ENCODE measurements at places on chromosomes 2 and 18. TPM values are rescaled to one million over a fixed set of nuclear protein-coding genes. Genes with fewer than 3 reads are reported as not detected.

OTOS gene
- not detected for total RNA-seq

- peaks cover 42% of the 10 kb centered on the region for H3K4me1 ChIP-seq
- H3K27ac ChIP-seq, result peak overlapping the region; percentile 33
- H3K27me3 ChIP-seq, result no peaks in the 10 kb centered on the region
- H3K36me3 ChIP-seq, result peaks cover 62% of the 10 kb centered on the region
- peak; percentile 56 for DNase-seq
Measured at GRCh38 chr2:160294339-160294803, 94.3 kb upstream of the ITGB6 start.

GRCh38 chr2:129056309-129056958 is 737.8 kb upstream of the HS6ST1 start:
- no peak overlapping the region for H3K27ac ChIP-seq
- H3K36me3 ChIP-seq, result no peaks in the 10 kb centered on the region
- DNase-seq, result no peak
- H3K4me1 ChIP-seq, result no peaks in the 10 kb centered on the region
- no peak overlapping the region for H3K4me3 ChIP-seq

DNA sequence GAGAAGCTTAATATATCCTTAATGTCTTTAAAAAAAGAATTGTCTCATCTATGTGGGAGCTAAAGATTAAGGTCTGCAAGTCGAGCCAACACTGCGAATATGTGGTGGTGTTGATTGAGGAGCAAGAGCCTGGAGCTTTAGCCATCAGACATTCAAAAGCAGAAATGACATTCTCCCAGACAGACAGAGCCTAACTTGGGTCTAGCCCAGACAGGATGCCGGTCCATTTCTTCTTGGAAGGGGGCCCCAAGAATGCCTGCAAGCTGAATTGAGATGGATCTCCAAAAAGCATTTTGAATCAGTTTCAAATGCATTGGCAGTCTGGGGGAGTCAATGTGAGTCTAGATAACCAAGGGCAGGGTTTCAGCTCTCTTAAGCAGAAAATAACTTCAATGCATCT is 30.1 kb upstream of the EML4 start:
- H3K4me1 ChIP-seq, result peaks cover 51% of the 10 kb centered on the region
- no peak overlapping the region for H3K4me3 ChIP-seq
- no peaks in the 10 kb centered on the region for H3K36me3 ChIP-seq

DNA sequence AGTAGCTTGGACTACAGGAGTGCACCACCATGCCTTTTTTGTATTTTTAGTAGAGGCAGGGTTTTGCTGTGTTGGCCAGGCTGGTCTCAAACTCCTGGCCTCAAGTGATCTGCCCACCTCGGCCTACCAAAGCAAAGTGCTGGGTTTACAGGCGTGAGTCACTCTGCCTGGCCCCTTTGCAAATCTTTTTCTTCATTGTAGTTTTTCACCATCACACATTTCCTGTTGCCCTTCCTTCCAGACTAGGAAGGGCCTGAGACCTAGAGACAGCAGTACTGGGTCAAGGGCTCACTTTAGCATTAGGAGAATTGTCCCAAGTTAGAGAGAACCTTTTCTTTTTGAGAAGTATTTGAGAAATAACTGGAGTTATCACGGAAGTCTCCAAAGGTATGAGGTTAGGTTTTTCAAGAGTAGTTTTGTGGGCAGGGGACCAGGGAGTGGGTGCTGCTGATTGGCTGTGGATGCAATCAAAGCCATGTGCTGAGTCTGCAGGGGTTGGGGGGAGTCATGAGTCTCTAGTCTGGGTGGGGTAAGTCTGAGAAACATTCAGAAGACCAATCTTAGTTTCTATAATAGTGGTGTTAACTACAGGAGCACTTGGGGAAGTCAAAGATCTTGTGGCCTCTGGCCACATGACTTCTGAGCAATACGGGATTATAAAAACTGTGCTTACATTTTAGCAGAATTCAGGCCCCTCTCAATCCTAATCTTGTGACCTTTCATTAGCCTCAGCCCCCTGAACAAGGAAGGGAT is 23.7 kb downstream of the B3GNT2 start:
- H3K4me1 ChIP-seq, result peaks cover 83% of the 10 kb centered on the region
- peaks cover 61% of the 10 kb centered on the region for H3K36me3 ChIP-seq

SFTPB gene
- not detected for total RNA-seq

FAM98A gene
- total RNA-seq, result 36.1 TPM

DNA sequence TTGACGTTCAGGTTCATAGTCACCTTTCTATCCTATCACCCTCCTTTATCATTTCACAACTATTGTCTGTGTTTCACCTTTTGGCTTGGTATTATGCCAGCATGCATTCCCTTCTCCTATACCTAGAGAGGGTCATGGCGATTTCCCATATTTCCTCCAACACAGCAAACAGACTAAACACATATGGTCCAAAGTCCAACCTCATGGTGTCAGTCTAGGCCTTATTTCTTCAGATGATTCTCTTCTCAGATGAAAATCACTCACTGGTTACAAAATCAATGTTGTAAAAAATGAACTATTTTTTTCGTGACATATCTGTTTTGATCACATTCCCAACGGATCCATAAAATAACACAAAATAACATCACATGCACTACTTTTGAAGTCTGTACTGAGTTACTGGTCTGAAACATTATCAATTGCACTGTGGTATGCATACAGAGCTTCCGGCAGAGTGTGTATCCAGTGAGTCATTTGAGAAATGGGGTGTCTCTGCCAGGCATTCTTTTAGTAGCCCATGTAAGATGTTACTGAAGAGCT is 204.8 kb upstream of the GALNT5 start:
- peaks cover 14% of the 10 kb centered on the region for H3K27me3 ChIP-seq
- no peaks in the 10 kb centered on the region for H3K36me3 ChIP-seq
- DNase-seq, result no peak
- no peaks in the 10 kb centered on the region for H3K4me1 ChIP-seq
- no peak overlapping the region for H3K27ac ChIP-seq

CNGA3 gene
- total RNA-seq, result not detected

GPR45 gene
- not detected for total RNA-seq

- H3K4me1 ChIP-seq, result no peaks in the 10 kb centered on the region
- H3K27ac ChIP-seq, result no peak overlapping the region
- peaks cover 4% of the 10 kb centered on the region for H3K27me3 ChIP-seq
Measured at GRCh38 chr2:205644018-205644417, 38.3 kb upstream of the NRP2 start.

DNA sequence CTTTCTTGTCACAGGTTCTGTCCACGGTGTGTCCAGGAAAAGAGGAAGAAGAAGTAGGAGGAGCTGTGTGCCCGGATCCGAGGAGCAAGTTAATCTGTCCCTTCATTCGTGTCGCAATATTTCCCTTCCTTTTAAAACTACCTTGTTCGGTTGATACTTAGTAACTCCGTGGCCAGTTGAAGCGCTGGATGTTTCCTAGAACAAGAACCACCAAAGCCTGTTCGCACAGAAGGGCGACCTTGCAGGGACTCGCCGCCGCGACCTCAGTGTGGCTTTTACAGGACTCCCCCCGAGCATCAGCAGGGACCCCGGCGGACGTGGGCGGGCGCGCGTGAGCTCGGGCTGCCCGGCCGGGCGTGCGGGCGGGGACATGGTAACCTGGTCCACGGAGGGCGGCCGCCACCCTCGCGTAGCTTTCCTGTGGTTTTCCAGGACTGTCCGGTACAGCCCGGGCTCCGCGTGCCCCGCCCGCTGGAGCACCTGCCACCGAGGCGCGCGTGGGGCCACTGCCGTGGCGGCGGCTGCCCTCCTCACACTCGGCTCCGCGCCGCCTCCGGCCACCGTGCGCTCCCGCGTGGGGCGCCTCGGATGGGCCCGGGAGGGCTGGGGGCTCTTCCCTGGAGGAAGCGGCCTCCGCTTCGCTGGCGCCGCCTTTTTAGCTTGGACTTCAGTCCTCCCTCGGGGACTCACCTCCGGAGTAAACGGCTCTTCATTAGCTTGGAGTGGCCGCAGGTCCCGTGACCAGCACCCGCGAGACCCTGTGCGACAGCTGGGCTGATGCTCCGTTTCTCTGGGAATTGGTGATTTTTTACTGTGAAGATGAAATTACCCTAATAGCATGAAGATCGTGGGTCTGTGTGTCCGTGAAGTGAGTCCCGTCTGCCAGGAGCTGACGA is 9.2 kb upstream of the D2HGDH start:
- DNase-seq, result no peak
- H3K27ac ChIP-seq, result no peak overlapping the region
- H3K27me3 ChIP-seq, result no peaks in the 10 kb centered on the region
- H3K4me1 ChIP-seq, result peaks cover 7% of the 10 kb centered on the region
- no peak overlapping the region for H3K4me3 ChIP-seq

DNA sequence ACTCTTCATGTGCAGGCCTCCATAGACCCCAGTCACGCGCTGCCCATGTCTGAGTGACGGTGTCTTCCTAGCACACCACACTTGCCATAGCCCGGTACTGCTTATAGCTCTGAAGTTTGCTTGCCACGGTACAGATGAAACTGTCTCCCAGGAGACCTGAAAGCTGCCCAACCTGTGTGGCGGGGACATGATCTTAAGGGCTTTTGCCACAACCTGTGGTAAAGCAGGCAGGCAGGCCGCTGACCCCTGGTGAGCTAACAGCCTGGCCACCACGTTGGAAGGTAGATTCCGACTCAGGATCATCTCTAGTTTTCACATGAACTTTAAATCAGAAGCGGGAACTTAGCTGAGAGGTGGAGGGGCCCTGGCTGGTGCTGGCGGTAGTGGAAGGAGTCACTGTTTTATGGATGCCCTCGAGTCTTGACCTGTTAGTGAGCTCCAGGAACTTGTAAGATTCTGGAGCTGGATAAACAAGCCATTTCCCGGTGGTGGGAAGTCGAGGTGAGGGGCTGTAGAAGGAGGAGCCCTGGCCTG is 153.3 kb downstream of the ZNF236 start:
- H3K4me1 ChIP-seq, result no peaks in the 10 kb centered on the region
- peak; percentile 34 for DNase-seq
- H3K36me3 ChIP-seq, result no peaks in the 10 kb centered on the region
- H3K27ac ChIP-seq, result no peak overlapping the region
- H3K27me3 ChIP-seq, result no peaks in the 10 kb centered on the region
- no peak overlapping the region for H3K4me3 ChIP-seq

IGFBP2 gene
- 0.96 TPM for total RNA-seq

EFHD1 gene
- total RNA-seq, result 1.4 TPM

GRCh38 chr2:204060841-204061240 is 124.3 kb downstream of the ICOS start:
- peaks cover 2% of the 10 kb centered on the region for H3K4me1 ChIP-seq
- no peak overlapping the region for H3K27ac ChIP-seq
- peaks cover 6% of the 10 kb centered on the region for H3K27me3 ChIP-seq
- no peak for DNase-seq
- H3K36me3 ChIP-seq, result no peaks in the 10 kb centered on the region
